Activated CD8-positive, alpha-beta T cell treated with anti-CD3 and anti-CD28 coated beads for 36 hours (primary cell): ENCODE measurements at places on chromosomes 7 and 10. TPM values are rescaled to one million over a fixed set of nuclear protein-coding genes. Genes with fewer than 3 reads are reported as not detected.

GRCh38 chr10:88804083-88804812 is 1.7 kb downstream of the LIPM start:
- DNase-seq: no peak

DNA sequence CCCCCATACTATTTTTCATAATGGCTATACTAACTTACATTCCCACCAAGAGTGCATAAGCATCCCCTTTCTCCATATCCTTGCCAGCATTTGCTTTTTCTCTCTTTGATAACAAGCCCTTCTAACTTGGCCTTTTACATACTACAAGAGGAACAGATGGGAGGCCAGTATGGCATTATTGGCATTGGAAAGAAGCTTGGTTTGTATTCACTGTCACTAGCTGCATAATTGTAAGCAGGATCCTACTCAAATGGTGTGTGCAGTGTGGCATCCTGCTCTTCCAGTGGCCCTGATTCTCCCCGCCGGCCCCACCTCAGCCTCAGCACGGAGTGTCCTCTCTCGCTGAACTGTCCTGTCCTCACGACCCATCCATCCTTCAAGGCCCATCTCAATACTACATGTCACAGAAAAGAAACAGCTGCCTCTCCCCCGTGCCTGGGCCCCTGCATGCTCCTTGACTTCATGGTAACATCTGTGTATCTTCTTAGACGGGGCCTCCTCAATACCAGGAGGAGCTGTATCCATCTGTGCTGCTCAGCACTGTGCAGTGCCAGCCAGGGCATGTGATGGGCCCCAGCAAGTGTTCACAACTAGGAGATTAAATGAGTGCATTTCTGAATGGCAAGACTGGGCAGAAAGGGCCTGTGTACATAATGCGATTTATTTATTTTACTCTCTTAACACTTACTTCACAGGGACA is 205.2 kb downstream of the COBL start:
- DNase-seq: no peak

Gene PALD1
- total RNA-seq: 6.8 TPM

DNA sequence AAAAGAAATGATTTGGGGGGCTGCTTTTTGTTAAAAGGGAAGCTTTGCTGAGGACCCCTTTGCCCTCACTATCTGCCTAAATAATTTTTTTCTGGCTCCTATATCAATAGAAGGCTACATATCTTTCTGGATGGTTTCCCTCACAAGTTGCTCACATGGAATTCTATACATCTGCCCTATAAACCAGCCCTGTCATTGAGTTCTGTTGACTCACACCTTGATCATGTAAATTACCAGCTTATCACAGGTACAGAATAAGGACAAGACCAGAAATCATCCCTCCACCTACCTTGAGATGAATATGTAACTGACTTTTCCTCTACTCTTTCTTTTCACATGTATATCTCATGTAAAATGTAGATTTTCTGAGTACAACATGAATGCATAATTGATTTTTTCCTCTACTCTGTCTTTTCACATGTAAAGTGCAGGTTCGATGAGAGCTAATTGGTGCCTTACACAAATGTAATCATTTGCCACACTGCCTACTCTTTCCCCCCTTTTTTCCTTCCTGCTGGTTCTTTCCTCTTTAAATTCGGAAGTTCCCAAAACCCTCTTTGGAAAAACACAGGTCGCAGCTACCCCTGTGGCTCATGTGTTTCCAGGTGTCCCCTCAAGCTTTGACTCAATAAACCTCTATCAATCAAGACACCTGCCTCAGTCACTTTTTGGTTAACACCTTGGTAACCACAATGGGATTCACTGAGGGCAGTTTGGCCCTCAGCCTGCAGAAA is 12.5 kb downstream of the CYP3A43 start:
- no peak for DNase-seq

DNA sequence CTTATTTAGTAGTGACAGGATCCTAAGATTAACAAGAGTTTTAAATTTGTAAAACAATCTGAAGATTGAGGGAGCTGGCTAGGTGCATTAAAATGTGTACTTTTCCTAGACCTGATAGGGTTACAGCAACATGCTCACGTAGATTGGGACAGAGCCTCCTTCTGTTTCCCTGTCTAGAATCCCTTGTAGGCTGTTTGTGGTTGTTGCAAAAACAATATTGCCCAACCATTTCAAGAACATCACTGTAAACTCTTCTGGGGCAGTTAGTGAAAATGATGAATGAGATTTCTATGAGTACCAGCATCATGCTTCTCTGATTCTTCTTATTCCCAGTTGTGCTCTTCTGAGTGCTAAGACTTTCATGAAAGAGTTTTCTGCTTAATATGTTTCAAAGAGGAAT is 14.7 kb upstream of the CPED1 start:
- no peak for DNase-seq

Gene FFAR4
- not detected for total RNA-seq

DNA sequence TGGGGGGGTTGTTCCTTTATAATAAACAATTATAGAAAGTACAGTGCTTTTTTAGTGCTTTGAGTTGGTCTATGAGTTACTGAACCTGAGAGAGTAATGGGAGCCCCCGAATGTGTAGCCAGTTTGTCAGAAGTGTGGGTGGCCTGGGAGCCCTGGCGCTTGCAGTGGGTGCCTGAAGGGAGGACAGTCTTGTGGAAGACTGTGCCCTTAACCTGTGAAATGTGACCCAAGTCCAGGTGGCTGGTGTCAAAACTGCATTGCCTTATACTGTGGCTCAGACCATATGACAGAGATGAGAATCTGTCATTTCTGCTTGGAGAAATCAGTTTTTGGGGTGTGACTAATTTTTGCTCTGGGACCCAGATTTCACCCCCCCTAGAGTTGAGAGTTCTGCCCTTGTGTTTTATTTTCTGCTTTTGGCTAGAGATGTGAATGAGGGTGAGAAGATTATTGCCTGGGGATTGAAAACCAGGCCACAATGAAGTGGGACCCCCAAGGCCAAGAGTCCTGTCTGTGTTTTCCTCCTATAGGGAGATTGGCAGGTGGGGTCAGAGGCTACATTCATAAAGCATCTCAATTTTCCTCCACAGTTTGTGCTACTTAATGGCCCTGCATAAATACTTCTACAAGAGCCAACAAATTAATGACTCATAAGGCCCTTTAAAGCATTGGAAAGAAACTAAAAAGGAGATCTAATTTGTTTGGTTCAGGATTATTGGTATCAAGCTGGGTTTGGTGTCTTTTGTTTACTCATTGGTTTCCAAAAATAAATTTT is 24.1 kb upstream of the CARD11 start:
- no peak for DNase-seq

Gene CCNJ
- 4.0 TPM for total RNA-seq

Gene FIS1
- total RNA-seq: 86.5 TPM

Gene IKZF1
- total RNA-seq: 277 TPM

- DNase-seq: no peak
These were observed 107.4 kb downstream of the ATXN7L1 start for GRCh38 chr7:105768898-105769507.
